ENCODE measurements at places on chromosomes 12 and 14. TPM values are rescaled to one million over a fixed set of nuclear protein-coding genes. Genes with fewer than 3 reads are reported as not detected.

- no peak for DNase-seq
Observed at GRCh38 chr12:273382-273781, 10.7 kb upstream of the SLC6A13 start.

GRCh38 chr12:106345746-106346145 lies 11.8 kb upstream of the POLR3B start:
- DNase-seq = peak; percentile 73

DNA sequence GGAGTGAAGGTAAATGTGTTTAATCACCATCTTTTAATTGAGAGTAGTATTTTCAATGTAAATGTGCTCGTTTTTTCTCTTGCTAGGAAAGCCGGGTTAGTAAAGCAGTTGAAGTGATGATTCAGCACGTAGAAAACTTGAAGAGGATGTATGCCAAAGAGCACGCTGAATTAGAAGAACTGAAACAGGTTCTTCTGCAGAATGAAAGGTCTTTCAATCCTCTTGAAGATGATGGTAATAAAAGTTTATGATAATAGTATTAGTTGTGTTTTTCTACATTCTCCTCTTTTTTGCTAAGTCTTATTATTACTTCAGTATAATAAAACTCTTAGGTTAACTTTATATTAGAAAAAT lies 93.9 kb downstream of the DNAI7 start:
- DNase-seq = no peak

GRCh38 chr12:127147724-127148123 lies 1119.2 kb upstream of the TMEM132C start:
- DNase-seq = no peak

DNA sequence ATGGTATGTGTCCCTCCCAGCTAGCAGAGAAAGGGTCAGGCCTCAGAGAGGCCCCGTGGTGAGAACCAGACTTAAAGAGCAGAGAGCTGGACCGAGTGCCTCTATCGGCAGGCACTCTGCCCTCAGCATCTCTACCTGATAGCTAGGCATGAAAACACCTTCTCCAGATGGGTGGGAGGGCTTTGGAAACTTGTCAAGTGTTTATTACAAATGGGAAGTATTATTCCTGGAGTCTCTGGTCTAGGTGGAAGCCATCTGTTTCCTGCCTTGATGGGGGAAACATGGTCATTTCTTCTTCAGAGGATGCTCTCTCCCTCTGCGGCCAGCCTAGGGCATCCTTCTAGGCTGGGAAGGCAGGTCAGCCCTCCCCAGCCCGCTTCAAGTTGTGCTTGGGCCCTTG lies 2.3 kb downstream of the TMEM63C start:
- DNase-seq = no peak

DNA sequence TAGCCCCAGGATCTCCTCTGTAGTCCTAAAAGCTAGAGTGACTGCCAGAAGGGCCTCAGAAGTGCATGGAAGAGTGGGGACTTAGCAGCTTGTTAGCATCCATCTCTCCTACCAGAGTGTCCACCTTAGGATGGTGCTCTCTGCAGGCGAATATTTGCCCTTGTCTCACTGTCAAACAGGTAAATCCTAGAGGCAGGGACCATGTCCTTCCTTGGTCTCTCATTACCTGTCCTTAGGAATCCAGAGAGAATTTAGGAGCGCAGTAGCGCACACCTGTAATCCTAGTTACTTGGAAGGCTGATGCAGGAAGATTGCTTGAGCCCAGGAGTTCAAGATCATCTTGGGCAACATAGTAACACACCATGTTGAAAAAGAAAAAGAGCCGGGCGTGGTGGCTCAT lies 21.4 kb downstream of the AGAP2 start:
- DNase-seq = no peak

DNA sequence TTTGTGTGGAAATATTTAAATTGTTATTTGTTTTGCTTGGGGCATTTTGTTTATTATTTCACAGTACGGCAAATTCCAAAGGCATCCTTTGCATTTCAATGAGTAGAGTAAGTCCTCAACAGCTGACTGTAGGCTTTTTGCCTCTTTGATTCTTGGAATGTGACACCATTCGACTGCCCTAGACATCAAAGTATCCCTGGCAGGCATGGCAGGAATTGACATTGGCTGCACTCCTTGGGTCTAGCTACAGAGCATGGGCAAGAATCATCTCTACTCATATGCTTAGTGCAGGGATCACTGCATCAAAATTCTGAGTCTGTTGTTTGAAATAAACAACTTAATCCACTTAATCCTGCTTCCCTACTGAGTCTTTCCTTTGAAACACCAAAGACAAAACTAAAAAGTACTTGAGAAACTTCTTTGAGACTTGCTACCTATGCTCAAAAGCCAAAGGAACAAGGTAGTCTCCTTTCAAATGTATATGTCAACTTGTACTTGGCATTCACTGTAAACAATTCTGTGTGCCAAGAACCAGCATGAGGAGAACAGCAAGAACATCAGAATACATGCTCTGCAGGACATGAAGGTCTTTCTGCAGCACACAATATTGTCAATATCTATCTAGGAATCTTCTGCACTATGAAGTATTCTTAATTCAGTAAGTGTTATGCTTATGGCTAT lies 1569.0 kb upstream of the FLRT2 start:
- no peak for DNase-seq

- no peak for DNase-seq
Observed at GRCh38 chr12:3226264-3226663, 149.1 kb downstream of the TSPAN9 start.

GRCh38 chr12:122184517-122184916 lies 1.6 kb downstream of the LRRC43 start:
- no peak for DNase-seq

DNA sequence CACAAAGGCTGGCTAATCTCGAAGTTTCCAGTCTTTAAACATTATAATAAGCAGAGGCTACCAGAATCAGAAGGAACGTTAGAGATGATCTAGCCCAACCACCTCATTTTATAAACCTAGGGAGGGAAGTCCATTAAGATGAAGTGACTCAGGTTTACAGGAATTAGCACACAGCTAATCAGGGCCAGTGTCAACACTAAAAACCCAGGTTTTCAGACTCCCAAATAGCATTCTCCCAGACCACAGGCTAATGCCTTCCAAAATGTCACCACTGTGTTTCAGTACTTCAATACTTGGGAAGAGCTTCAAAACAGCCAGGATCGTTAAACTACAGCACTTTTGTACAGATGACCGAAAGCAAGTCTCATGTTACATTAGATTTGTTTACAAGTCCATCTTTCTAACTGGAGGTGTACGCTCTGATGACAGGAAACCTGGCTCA lies 89.2 kb downstream of the FOXN3 start:
- DNase-seq = peak; percentile 91

- DNase-seq = peak; percentile 56
Observed at GRCh38 chr14:100557658-100558057, 29.6 kb downstream of the BEGAIN start.

- no peak for DNase-seq
Observed at GRCh38 chr12:95498968-95499367, 25.0 kb downstream of the METAP2 start.

- DNase-seq = no peak
Observed at GRCh38 chr14:105761842-105762241, 235.5 kb downstream of the TMEM121 start.

- DNase-seq = no peak
Observed at GRCh38 chr12:39389399-39390150, 53.3 kb downstream of the KIF21A start.

DNA sequence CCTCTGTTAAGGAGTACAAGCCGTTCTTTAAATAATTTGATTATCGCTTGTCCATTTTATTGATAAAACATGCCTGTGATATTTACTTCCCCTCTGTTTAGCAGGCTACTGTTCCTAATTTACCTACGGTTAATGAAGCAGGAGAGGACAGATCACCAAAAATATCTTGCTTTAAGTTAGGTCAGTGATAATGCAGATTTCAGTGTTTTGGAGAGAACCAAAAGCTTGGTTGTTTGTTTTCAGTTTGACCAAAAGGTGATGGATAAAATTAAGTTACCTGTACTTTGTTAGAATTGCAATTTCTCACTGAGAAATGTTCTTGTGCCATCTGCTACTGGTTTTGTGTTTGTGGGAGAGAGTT lies 958 bp downstream of the SPATS2 start:
- DNase-seq = no peak

DNA sequence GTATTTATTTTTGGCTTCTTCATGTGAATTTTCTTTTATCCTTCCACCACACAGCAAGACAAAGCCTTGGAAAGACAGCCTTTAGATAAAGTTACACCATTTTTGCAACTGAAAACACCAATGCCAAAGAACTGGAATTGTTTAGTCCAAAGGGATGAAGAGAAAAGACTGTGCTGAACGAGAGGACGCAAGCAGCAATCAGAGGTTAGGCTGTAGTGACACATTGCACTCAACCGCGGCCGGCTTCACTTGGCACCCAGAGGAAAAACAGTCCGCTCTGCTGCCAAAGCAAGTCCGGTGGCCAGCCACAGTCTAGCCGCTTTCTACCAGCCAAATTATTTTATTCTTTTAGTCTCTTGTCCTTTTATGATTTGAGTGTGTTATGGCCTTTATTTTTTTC lies 49.1 kb upstream of the KCNJ8 start:
- DNase-seq = peak; percentile 51

- no peak for DNase-seq
Observed at GRCh38 chr14:103693515-103693914, 21.7 kb downstream of the XRCC3 start.

DNA sequence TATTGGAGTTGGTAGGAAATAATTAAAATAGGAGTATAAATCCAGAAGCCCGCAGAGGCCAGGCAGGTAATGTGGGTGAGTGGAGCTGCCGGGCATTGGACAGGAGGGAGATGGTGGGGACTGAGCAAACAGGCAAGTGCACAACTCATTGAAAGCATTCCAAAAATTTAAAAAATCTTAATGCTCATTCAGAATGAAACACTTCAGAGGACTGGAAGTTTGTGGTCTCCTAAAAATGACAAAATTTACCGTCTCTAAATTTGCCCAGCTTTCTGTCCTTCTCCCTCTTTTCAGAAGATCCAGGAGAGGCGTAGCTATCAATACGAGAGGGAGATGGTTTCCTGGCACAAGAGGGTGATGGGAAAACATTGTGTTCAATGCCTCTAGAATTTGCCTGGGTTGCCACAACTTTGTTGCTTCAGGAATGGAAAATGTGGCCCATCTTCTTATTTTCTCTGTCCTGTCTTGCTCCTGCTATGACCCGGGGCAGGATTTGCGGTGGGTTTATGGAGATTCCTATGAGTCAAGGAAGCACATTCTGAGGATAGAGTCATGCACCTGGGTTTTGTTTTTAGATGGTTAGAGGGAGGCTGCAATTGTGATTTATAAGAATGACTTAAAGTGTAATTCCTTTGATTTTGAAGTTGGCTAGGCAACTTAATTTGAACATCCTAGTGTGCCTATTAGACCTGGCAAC lies 72.2 kb downstream of the BORCS5 start:
- peak; percentile 67 for DNase-seq

DNA sequence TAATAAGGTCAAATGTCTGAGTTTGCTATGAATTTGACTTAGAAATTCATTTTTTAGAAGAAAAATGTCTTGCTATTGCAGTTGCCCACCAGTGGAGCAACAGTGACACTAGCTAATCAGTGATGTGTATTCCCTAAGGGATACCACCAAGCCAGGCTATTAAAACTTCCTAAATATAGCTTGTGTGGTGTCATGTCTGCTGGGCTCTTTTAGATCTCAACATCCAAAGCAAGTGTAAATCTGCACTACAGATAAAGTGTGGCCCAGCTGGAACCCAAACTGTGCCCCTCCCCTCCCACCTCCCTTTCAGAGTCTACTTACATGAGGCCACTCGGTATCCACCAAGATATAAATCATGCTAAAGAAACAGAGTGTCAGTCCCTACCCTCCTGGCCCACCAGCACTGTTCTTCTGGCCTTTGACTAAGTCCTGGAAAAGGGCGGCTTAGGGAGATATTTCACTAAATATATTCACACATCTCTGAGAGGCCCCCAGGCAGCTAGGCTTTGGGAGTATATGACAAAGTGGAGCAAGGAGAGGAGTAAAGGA lies 53.8 kb downstream of the SLC35F4 start:
- no peak for DNase-seq

- no peak for DNase-seq
Observed at GRCh38 chr12:116273813-116274550, 3.5 kb downstream of the MED13L start.

DNA sequence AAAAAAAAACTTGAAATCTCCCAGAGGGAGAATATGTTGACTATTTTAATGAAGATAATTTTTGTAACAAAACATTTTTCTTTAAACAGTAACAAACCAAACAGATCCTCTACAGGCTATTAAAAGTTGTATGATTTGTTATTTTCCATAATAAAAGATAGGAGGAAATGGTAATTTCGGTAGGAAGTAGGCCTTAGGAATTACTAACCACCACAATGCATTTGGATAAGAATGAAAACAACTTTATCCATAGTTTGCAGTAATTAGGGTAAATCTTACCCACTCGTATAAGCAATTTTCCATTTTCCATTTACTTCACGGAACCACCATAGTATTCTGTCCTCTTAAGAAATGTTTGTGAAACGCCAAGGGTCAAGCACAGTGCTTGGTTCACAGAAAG lies 6.0 kb downstream of the USP44 start:
- DNase-seq = no peak

DNA sequence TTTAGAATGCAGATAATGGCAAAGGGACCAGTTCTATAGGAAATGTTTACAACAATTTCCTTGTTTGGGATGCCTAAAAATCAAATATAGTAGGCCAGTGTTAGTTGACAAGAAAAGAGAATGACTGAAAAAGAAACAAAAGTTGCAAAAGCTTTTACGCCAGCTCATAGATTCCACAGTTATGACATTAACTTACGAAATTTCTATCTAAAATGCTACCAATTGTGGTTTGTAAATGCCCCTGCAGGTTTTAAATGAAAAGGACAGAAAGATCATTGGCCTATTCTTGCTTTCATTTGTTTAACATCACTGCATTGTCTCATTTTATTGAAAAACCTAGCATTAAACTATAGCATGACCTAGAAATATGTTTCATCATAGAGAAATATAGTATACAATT lies 345.8 kb downstream of the CCDC91 start:
- DNase-seq = peak; percentile 79

- DNase-seq = peak; percentile 48
Observed at GRCh38 chr14:74604911-74605310, 7.1 kb downstream of the LTBP2 start.

- DNase-seq = peak; percentile 58
Observed at GRCh38 chr14:54593860-54594259, 26.9 kb downstream of the SAMD4A start.

KRT5 gene
- total RNA-seq = not detected

DCAF11 gene
- total RNA-seq = 68.0 TPM

PLEKHG3 gene
- total RNA-seq = 0.17 TPM

GPHN gene
- total RNA-seq = 13.9 TPM

TTC7B gene
- total RNA-seq = 10.8 TPM

IL26 gene
- not detected for total RNA-seq

KRT73 gene
- total RNA-seq = not detected

OR6C6 gene
- total RNA-seq = not detected

ITGA7 gene
- total RNA-seq = 130 TPM
